ENCODE measurements at places on chromosomes 11 and 22.

DNA sequence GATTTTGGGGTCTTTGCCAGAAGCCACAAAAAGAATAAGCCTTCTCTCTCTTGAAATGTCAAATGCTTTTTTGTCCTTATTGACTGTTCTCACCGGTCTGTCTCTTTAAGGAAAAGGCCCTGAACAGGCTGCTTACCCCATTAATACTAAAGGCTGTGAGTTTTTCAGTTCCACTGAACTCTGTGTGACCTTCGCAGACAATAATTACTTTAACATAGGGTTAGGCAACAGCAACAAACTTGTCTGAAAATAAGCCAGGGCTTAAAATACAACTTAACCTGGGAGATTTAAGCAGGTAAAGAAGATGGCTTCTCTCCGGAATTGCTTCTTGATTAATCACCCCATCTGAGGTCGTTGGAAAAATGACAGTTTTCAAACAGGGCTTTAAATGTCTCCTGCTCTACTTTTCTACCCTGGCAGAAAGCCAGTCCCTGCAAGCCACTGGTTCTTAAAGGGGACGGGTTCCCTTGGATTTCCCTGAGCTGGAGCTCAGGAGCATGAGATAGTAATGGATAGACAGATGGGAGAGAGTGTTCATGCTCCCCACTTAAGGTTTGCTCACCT, 69.4 kb downstream of the ARL14EP start:
- no peak for DNase-seq

DNA sequence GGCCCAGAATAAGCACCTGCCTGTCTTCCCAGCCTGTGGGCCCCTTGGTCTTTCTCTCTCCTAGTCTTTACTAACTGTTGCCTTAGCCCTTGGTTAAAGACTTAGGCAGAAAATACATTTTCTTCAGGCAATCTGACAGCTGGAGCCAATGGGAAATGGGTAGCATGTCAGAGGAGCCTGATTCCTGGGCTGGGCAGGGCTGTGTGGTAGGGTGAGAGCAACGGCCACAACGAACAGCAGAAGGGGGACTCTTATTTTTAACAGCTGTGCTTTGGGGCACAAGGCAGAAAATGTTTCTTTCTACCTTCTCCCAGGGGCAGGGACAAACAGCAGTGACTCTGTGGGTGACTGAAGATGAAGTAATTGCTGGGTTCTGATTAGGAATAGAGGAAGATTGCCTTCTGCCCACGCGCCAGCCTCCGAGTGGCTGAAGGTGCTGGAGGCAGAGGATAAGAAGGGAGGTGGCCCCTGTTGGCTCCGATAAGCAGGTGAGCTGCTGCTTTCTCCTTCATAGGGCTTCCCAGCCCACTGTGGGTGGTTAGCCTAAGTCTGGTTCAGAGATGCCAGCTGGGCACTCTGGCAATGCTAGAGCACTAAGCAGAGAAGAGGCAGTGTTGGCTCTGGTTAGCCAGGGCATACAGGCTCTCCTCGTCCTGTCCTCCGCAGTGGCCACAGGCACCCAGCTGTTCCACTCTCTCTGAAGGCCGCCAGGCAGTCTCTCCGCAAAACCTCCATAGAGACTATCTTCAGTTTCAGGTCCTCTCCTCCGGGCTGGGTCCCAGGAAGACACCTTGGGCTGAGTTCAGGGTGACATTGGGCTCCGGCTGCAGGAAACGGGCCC, 1.5 kb downstream of the YPEL4 start:
- DNase-seq, result no peak

GRCh38 chr11:13917264-13917663, 45.3 kb upstream of the SPON1 start:
- DNase-seq, result no peak

DNA sequence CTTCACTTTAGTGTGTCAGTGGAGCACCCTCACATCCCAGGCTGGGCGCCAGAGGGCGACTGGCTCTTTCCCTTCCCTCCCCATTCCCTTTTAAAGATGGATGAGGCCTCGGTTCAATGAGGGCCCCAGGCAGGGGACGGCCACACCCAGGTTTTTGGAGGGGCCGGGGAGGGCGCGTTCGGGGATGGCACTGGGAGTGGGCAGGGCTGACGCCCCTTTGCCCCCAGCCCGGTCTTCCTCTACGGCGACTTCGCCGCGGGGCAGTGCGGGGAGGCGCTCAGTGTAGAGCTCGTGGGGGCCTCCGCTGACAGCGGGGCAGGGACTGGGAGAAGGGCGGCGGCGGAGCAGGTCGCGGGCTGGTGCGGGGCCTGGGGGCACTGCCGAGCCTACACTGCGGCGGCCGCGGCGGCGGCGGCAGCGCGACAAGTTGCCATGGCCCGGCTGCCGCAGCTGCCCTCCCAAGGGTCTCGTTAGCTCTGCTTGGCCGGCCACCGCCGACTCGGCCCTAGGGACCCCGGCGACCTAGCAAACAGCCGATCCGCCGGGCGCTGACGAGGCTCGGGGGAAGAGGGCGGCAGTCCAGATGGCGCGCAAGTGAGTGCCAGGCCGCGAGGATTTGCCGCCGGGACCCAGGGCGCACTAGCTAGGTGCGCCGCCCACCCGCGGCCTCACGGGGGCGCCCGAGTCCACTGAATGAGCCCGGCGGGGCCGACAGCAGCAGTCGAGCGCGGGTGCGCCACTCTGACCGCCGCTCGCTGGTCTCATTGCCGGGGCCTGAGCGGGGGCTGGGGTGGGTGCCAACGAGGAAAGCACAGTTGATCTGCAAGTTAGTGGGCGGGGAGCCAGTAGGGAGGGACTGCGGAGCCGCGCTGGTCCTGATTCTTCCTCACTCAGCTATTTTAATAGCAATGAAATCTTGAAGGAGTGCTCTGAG, 92.7 kb downstream of the RRM1 start:
- DNase-seq, result peak; percentile 89

- DNase-seq, result no peak
These were observed 312.3 kb downstream of the MN1 start for GRCh38 chr22:27489178-27489675.

- no peak for DNase-seq
These were observed 6.3 kb downstream of the PPP2R1B start for GRCh38 chr11:111759778-111760407.

GRCh38 chr11:30758012-30758411, 171.9 kb upstream of the MPPED2 start:
- DNase-seq, result peak; percentile 3

GRCh38 chr11:123487157-123487744, 57.2 kb downstream of the GRAMD1B start:
- no peak for DNase-seq

- DNase-seq, result no peak
These were observed 11.8 kb downstream of the SCYL1 start for GRCh38 chr11:65536412-65537295.

DNA sequence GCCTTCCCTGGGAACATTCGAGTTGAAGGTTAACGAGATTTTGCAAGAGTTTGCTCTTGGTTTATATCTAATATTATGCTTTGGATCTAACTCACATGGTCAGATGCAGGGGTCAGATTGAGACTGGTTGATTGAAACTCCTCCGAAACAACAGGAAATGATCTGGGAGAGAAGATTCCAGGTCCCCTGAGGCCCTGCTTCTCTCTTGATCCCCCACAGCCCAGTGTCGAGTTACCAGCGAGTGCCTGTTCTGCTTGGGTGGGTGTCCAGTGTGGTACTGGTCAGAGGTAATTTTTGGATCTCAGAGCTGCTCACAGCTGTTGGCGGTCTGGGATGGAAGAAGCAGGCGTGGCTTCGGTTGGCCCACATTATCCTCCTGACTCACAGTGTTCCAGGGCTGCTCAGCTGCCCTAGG, 9.2 kb downstream of the FBLN1 start:
- DNase-seq, result no peak

DNA sequence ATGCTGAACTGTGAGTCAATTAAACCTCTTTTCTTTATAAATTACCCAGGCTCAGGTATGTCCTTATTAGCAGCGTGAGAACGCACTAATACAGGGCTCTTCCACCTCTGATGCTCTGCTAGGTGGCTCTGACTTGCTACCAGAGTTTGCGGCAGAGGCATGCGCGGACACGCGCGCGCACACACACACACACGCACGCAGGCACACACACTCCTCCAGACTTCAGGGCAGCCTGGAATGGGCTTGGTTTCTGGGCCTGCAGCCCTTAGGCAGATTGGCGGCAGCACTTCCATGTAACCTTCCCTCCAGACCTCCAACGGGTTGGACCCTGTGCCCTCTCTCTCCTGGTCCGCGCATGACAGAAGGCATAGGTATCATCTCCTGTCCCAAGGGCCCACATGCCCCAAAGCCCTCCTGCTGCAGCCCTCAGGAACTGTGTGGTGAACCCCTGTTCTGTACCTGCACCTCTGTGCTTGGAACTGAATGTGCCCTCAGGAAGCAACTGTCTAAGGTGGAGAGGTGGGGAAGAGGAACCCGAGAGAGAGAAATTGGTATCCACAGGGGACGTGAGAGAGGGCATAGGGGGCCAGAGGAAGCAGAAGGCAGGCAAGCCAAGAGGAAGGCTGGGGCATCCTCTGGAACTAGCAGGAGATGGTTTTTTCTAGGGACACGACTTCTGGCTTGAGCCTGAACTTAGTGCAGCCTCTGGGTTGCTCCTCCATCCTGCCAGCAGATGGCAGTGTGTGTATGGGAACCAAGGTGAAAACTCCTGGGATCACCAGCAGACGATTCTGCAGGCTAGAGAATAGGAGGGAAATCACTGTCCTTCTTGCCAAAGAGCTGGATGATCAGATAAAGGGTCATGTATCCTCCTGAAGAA, 23.4 kb upstream of the RIC3 start:
- DNase-seq, result peak; percentile 59

DNA sequence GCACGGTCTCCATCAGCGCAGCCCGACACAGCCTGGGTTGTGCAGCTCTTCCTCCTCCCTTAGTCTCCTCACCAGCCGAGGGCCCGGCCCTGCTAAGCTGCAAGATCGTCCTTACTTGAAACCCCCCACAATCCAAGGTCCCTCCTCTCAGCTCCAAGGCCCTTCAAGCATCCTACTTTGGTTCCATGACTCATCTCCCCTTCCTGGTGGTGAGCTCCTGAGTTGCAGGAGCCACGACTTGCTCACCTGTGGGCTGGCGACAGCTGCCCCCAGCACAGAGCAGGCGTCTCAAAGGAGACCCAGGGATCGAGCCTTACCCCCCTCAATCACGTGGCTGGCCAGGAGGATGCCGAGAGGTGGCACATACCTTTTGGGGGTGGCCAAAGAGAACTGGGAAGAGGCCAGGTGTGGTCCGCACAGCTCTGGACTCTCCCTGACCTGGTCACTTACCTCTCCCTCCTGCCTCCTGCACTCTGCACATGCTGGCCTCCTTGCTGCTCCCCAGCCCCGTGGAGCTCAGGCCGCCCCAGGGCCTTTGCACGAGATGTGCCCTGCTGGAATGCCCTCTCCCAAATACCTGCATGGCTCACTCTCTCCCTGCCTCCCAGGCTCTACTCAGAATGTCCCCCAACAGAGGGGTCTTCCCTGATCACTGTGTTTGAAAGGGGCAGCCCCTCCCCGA, 35.2 kb upstream of the FADD start:
- no peak for DNase-seq

DNA sequence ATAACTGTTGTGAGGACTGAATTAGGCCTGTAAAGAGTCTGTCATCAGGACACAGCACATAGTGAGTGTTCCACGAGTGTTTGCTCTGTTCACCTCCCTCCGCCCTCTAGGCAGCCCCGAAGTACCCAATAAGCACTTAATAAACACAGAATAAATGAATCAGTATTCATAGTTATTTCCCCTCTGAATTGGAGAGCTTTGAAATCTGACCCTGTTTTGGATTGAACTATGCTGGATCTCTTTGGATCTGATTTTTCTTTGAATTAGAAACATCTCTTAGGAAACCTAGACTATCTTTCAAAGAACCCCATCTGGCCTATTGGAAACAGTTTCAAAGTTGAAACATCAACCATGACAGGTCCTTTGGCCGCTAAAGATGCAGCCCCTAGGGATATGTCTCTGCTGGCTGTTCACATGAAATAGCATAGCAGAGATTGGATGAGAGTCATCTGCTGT, 615.5 kb downstream of the NTM start:
- no peak for DNase-seq

All from KBM-7 (cell line).